ENCODE measurements at places on chromosomes 5 and 9.

DNA sequence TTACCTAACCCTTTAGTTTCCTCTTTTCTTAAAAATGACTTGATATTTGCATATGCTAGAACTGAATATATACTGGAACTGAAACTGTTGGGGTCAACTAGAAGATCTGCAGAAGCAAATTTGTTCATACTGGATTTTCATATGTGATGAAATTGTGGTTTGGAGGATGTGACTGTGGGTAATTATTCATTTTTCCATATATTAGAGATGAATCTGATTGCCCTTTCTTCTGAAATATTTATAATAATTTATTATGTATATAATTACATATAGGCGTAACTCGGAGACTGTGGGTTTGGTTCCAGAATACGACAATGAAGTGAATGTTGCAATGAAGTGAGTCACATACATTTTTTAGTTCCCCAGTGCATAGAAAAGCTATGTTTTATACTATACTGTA, 149.1 kb downstream of the ATP10B start:
- no peak for DNase-seq

DNA sequence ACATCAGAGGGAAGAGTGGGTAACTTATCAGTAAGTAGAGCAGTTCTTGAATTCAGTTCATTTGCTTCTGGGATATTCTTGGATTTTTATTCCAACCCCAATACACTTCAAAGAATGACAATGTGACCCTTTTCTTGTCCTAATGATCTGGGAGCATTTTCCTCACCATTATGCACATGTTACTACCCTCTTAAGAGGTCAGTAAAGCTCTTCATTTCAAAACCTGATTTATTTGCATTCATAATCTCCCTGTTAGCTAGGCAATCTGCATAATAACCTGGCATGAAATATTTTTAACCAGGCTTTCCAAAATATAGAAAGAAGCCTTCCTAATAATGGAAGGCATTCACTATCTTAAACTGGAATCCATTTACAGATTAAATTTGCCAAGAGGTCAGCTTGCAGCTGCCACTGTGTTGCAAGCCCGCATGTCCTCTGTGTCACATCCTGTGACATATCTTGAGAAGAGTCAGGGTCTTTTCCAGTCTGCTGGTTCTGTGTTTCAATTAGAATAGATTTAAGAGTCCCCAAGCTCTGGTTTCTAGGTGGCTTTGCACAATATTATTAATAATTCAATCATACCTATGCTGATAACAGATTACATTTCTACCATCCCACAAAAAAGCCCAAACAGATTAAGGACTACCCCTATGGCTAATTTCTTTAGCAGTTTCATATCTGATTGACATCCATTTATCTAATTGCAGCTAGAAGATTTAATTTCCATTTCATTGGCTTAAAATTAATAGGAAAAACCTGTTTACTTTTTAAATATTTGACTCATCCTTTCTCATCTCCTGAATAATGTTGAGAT, 30.9 kb upstream of the PPP2R2B start:
- peak; percentile 87 for DNase-seq

DNA sequence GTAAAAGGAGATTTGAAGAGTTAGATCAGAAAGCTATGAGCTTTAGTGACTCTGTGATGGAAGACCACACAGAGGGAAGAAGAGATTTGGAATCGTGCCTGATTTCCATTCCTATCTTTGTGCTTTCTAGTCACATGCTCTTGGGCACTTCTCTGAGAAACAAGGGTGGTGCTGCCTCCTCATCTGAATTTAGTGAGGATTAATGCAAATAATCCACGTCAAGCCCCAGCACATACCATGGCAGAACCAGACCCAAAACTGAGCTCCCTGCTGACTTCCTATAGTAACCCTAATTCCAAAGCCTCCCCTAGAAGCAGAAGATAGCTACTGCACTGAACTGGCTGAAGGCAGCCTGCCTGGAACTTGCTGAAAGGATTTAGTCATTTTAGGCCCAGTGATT, 17.7 kb downstream of the SLC45A2 start:
- no peak for DNase-seq

DNA sequence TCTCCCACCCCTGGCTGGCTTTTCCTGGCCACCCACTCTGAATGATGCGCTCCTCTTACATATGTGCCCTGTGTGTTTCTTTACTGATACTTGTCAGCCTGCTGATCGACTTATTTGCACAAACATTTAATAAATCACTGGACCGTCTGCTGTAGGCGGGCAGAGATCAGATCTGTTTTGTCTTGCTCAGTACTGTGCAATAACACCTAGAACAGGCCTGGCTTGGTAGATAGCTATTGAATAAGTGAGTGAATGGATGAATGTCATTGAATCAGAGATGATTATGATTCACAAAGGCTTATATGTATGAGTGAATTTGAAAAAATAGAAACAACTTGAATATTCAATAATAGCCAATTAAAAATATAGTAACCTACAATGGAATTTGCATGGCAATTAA, 165.1 kb downstream of the RGS3 start:
- DNase-seq, result no peak

DNA sequence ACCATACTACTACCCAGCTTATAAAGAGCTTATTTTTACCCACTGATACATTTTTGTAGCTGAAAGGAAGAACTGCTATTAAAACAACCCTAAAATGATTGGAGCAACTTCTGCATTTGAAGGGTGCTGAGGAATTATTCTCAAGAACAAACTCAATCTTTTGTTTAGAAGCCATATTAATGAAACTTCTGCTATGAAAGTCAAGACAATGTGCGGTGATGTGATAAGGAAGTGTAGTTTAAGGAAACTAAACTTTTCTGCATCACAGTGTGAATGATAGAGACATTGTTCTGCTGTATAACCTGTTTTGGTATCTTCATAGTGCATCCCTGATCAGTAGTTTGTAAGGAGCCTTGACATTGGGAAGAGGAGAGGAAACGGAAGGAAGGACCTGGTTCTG, 408.5 kb downstream of the TMEM38B start:
- DNase-seq, result no peak

DNA sequence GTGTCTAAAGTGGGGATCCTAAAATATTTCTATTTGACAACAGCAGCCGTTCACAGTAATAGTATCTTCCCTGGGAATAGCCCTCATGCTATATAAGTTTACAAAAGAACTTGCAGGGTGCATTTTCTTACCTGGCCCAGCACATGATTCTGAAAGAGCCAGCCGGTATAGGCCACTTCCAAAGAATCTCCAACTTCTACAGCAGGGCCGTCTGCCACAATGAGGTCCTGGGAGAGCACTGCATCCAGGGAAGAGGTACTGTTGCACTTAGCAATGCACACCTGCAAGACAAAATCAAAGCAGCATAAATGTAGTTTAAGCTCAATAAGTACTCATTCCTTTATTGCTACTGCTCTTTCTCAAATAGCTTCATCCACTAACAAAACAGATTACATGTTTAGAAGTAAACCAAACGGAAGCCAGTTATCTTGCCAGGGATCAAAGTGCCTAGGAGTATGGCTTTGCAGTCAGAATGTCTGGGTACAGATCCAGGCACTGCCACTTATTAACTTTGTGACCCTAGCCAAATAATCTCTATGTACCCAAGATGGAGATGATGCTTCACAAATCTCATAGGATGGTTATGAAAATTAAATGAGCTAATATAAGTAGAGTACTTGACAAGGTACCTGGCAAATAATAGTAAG, 21.3 kb downstream of the FKBP15 start:
- no peak for DNase-seq

DNA sequence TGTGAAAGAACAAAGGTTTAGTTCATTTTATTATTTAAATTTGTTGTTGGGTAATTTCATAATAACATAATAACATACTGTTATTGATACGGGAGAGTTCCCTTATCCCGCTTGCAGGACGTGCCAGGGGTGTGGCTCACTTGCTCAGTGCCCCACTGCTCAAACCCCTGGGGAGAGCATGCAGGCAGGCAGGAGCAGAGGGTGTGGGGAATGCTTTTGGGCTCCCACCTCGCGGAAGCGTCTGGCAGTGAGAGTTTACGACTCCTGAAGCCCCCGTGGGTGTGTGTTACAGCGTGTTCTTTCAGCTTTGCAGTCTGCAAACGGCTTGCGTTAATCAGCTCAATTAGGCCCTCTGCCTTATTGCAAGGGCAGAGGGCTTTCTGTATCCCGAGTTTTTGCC, 675.9 kb downstream of the SEMA5A start:
- no peak for DNase-seq

GRCh38 chr9:22052376-22052945, 43.4 kb upstream of the CDKN2B start:
- DNase-seq, result no peak

DNA sequence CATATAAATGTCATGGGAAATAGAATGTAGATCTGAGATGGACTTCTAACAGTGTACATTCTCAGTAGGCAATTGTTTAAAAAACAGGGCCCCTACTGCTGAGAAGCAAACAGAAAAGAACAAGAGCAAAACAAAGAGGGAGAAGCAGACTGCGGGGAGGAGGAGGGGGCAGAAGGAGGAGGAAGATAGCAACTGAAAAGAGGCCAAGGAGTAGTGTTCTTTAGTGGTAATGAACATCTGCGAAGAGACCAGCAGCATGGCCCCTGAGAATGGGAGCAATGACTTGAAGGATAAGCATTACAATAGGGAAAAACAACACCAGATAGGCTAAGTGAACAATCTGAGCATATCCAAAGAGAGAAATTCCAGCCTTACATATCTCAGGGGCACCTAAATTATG, 36.8 kb downstream of the HAPLN1 start:
- no peak for DNase-seq

- no peak for DNase-seq
These were observed 276.5 kb downstream of the SLIT3 start for GRCh38 chr5:169024421-169024820.

- no peak for DNase-seq
These were observed 25.5 kb downstream of the GOLM1 start for GRCh38 chr9:86073839-86074238.

DNA sequence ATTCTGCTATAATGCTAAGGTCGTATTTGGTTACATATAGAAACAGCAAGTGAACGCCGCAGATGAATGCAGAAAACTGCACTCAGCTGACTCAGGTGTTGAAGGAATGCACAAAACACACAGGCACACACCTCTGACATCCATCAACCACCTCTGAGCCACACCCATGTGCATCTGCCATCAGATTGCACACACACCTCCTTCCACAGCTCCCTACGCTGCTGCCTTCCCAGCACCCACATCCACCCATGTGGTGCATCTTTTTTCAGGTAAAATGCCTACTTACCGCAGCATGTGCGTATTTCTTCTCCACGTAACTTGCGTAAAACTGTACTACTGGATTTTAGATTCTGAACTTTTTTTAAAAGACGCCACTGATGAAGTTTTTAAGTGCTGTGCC, 7.1 kb downstream of the STK10 start:
- no peak for DNase-seq

DNA sequence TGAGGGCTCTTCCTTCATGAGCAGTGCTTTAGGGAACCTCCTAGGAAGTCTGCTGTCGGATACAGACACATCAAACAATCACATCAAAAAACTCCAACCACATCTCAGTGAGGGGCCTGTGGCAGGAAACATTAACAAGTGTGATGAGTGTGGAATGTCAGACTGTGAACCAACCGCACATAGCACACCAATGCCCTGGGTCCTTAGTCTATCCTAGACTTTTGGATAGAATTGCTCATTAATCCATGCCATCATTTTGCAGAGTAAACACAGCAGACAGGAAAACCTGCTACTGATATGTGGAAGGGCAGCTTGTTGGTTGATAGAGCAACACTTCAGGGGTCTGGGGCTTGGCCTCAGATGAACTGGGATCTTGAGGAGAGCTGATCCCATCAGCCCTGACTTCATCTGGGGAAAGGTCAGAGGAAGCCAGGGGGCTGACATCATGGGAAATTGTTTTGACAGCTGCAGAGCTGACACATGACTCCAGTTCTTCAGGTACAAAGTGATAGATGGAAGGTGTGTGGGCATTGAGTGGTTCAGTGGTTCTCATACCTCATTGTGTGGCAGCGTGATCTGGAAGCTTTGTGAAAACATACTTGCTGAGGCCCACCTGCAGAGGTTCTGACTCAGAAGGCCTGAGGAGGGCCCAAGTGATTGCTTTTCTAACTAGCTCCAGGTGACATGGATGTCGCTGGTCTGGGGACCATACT, 193.3 kb downstream of the DIRAS2 start:
- DNase-seq, result no peak

GRCh38 chr5:175354964-175355363, 89.0 kb downstream of the DRD1 start:
- no peak for DNase-seq

GRCh38 chr5:34562791-34563190, 93.3 kb upstream of the RAI14 start:
- no peak for DNase-seq

- no peak for DNase-seq
These were observed 13.1 kb upstream of the CMBL start for GRCh38 chr5:10320793-10321192.

DNA sequence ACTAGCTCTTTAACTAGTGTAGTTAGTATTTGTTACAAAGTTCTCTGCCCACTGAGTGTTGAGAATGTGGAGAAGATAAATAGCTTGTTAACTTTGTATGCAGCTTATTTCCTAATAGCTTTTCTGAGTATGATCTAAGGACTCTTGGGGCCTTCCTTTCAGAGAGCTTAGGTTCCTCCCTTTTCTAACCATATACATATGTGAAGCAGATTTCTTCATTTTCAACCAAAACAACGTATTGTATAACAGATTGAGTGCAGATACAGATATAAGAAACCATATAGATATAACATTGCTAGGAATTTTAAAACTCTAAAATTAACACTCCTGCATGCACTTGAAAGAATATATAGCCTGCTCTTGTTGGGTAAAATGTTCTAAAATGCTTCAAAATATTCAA, 70.4 kb downstream of the SCAMP1 start:
- DNase-seq, result no peak

DNA sequence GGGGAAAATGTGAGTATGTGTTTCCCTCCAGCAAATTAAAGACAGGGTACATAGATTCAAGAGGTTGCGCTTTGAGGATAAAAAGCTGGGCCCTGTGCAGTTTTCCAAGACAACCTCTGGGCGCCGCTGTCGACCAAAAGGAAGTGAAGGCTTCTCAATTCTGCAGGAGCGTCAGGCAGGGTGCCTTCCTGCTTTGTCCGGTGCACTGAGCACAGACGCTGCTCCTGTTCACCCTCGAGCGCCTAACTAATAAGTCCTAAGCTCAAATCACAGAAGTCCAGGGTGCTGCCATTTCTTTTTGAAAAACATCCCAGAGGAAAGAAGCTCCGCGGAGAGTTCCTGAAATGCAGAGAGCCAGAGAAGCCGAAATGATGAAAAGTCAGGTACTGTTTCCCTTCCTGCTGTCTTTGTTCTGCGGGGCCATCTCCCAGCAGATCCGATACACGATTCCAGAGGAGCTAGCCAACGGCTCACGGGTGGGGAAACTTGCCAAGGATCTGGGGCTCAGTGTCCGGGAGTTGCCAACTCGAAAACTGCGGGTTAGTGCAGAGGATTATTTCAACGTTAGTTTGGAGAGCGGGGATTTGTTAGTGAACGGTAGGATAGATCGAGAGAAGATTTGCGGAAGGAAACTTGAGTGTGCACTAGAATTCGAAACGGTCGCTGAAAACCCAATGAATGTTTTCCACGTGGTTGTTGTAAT, at the start of gene PCDHGB1:
PCDHGB1 (plus strand) TSS at position 183 of the 703 bp plus-strand sequence; CDS start at position 345, 162 bp downstream.
- DNase-seq, result peak; percentile 45
